Activated CD8-positive, alpha-beta memory T cell treated with anti-CD3 and anti-CD28 coated beads for 1 hour (primary cell): ENCODE measurements at places on chromosomes 13 and 19.

DNA sequence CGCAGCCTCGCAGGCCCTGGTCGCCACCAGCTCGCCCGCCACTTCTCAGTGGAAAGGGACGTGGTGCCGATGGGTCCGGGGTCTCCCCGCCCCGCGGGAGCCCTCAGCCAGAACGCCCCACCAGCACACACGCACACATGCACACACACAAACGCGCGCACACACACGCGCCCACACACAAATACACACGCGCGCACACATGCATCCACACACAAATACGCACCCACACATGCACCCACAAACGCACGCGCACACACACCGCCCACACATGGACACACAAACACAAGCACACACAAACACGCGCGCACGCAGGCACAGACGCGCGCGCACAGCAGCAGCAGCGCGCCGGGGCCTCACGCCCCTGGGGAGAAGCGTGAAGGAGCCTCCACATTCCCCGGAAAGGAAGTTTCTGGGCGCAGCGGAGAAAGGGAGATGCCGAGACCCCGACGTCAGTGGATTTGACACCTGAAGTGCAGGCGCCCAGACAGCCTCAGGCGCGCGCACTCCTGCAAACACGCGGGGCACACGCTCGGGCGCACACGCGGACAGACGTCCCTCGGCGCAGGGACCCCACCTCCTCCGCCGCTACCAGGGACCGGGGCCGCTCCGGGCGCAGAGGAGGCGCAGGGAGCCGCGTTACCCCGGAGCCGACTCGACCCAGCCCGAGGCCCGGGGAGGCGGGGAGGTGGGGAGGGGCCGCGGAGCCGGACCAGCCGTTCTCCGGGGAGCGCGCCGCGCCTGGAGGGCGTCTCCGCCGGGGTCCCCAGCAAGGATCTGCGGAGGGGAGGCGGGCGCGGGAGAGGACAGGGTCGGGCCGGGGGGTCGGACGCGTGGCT lies 622 bp downstream of the RASA3 start:
- DNase-seq: no peak

GRCh38 chr13:57253551-57253950 lies 86.6 kb downstream of the PRR20E start:
- no peak for DNase-seq

GRCh38 chr19:16325641-16326400 lies 1.2 kb downstream of the KLF2 start:
- no peak for DNase-seq

DNA sequence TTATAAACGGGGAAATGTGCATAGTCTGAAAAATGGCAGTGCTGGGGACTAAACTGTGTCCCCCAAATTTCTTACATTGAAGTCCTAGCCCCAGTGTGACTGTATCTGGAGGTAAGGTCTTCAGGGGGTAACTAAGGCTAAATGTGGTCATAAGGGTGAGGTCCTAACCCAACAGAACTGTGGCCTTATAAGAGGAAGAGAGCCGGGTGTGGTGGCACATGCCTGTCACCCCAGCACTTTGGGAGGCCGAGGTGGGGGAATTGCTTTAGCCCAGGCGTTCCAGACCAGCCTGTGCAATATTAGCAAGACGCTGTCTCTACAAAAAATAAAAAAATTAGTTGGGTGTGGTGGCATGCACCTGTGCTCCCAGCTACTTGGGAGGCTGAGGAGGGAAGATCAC lies 17.8 kb downstream of the PROZ start:
- DNase-seq: peak; percentile 44

- DNase-seq: no peak
These were observed 20.7 kb downstream of the TDRD3 start for GRCh38 chr13:60417734-60418133.

DNA sequence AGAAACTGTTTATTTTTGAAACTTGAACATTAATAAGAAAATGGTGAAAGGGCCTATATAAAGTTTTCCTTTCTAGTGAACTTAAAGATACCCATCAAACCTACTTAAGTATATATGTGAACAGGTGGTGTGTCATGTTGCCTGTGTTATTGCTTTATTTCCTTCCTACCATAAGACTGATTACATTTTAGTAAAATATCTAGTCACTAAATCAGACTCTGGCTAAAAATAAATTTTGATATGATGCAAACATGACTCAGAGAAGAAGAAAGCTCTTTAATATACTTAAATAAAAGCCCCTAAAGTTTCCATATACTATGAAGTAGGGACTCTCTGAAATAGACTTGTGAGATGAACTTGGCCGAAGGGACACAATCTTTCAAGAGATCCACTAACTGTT lies 35.1 kb upstream of the FBXL3 start:
- no peak for DNase-seq

DNA sequence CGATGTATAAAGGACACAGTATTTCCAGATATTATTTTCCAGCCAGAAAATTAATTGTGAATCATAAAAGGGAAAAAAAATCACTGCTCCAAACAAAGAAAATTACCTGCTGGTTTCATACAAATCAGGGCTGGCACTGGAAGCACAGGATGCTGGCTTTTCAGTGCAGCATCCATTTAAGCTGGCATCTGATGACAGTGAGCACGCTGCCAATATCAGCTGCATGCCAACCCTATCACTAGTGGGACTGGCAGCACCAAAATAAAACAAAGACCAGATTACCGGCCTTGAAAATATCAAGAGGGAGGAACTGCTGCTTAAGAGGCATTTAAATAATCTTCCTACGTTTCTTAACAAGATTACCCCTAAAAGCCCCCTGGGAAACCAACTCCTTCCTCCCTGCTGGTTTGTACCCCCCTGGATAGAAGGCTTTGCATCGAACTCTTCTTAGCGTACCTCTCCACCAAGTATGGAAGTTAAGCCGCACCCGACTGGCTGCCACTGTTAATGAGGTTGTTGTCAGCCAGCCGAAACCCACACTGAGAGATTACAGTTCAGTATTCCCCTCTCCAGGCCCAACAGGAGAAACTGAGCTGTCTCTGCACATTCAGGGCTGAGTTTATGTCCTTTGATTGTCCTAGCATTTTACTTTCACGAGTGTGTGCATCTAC lies 257.8 kb downstream of the EFNB2 start:
- no peak for DNase-seq

GRCh38 chr19:6383188-6383587 lies 7.5 kb upstream of the PSPN start:
- DNase-seq: no peak

GRCh38 chr19:38838208-38838985 lies 6.8 kb upstream of the ECH1 start:
- no peak for DNase-seq
